ENCODE measurements at places on chromosomes 4 and X.

GRCh38 chr4:48090621-48091020 is 43.4 kb downstream of the TXK start:
- DNase-seq, result no peak

- DNase-seq, result no peak
Observed at GRCh38 chr4:176538217-176538925, 218.6 kb downstream of the SPCS3 start.

DNA sequence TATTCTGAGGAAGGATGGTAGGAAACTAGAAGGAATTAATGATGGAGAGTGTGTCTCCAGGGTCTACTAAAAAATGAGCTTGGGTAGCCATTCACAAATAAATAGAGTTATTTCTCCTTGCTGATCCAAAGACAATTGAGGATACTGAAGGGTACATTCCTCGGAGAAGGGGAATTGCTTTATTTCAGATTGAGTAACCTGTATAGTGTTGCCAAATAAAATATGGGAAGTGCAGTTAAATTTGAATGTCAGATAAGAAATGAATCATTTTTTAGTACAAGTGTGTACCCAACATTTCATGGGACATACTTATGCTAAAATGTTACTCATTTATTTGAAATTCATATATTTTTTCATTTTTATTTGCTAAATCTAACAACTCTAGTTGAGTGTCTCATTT is 16.0 kb upstream of the VSIG1 start:
- no peak for DNase-seq

GRCh38 chrX:2703991-2704369 is 12.9 kb downstream of the CD99 start:
- DNase-seq, result no peak

GRCh38 chr4:76377911-76378310 is 43.0 kb downstream of the CCDC158 start:
- no peak for DNase-seq

DNA sequence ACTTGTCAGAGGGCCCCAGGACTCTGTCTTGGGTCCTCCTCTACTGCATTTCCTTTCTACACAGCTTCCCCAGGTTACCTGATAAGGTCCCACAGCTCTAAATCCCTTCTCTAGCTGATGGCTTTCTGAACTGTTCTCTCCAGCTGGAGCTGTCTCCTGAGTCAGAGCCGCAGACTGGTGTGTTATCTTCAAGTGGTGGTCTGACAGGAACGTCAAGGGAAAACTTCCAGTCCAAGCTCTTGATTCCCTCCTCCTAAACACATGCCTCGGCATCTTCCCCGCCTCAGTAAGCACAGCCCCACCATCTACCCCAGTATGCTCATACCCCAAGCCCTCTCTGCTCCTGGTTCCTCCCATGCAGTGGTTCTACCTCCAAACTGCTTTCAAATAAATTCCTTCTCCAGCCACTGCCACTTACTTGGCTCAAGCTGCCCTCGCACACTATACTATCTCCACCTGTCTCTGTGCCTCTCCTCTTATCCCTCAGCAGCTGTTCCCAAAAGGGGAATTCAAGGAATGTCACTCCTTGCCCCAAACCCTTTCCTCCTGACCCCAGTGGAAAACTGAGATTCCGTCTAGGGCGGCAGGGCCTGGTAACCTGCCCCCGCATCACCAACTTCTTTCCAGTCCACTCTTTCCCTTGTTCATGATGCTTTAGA is 17.2 kb upstream of the CENPU start:
- DNase-seq, result no peak
